ENCODE measurements at places on chromosomes 1 and 21.

- DNase-seq = no peak
Measured at GRCh38 chr1:219797009-219797408, 131.3 kb downstream of the SLC30A10 start.

DNA sequence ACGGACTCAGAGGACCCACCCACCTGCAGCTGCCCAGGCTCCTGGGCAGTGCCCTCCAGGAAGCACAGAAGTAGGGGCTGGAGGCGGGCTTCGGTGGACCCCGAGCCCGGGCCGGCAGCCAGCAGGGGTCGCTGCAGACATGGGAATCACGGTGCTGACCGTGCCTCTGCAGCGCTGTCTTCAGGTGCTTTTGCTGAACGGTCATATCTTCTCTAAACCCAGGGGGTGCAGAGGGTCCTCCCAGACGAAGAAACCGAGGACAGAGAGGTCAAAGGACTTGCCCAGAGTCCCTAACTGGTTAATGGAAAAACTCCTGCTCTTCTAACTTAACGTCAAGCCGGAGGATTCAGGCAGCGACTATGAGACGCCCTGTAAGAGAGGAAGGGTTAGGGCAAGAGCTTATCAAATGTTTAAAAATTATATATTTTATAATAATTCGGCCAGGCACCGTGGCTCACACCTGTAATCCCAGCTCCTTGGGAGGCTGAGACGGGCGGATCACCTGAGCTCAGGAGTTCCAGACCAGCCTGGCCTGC, 21.5 kb upstream of the LEFTY2 start:
- no peak for DNase-seq

DNA sequence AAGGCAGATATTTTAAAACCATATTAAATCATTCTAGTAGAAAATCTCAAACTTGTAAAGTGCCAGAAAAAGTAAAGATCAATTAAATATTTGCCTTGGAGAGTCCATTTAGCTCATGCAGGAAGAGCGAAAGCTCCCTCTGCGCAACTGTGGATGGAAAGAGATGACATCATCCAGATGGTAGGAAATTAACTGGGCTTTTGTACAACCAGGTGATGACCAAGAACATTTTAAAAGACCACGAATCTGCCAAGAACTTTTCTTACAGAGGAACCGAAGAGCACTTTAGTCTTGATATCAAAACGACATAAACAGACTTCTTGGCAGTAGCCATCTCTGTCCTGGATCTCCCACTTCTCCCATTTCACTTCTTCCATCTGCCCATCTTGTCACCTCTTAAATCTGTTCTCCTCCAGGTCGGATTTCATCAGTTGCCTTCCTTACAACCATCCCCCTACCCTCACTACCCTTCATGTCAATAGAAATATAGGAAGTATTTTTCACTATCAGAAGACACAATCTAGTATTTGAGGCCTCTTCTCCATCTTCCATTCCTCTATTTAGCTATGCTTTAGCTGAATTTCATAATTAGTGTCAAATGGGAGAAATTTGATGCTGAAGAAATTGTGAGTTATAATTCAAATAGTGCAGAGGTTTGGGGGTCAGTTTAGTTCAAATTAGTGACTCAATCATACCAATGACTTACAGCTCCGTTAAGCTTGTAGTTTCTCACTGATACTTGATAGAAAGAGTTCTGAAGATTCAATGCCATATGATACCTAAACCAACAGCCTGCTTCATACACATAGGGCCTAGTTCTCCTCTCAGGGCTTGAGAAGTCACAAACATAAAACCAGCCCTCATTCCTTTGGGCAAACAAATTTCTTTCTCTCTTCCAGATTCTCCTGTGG, 22.0 kb upstream of the DNASE2B start:
- DNase-seq = no peak

DNA sequence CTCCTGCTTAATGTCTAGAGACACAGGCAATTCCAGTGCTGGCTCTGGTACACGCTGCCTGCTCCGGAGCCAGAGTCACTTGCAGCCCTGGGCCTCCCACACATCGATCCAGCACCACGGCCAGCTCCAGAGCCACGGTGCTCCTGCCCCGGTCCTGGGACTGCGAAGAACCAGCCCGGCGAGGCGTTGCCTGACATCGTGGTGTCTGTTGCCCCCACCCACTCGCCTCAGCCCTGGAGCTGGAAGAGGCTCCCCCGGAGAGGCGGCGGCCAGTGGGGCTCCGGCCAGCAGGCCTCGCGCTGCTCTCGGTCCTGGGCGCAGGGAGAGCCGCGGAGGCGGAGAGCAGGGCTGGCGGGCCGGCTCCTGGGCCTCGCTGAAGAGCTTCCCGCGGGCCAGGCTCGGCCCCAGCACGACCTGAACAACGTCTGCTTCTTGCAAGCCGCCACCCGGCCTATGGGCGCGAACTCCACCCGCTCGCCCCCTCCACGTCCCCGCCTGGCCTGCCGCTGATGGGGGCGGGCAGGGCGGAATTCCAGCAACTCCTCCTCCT, 364.8 kb downstream of the CEP170 start:
- DNase-seq = no peak

DNA sequence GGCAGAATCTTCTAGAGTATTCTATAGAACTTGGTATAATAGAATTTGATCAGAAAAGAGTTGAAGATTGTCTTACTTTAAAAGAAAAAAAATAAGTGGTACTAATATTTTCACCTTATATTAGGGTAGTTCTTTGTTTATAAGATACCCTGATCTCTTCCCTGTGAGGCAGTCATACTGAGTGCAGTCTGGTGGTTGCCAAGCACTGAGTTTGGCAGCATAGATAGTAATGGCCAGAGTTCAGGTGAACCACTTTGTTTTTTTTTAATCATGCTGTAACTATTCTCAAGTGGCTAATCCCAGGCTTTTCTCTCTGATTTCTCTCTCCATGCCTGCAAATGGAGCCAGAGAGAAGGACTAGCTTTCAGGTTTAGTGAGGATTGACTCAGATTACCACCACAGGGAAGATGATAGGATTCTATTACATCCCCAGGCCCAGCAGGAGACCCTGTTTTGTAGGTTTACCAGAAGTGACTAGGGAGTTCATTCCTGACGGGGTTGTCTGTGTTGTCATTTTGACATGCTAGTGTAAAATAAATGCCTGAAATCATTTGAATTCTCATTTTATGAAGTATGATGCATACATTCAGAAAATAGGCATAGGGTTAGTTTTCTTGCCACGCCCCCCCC, 16.7 kb downstream of the KDM1A start:
- no peak for DNase-seq

DNA sequence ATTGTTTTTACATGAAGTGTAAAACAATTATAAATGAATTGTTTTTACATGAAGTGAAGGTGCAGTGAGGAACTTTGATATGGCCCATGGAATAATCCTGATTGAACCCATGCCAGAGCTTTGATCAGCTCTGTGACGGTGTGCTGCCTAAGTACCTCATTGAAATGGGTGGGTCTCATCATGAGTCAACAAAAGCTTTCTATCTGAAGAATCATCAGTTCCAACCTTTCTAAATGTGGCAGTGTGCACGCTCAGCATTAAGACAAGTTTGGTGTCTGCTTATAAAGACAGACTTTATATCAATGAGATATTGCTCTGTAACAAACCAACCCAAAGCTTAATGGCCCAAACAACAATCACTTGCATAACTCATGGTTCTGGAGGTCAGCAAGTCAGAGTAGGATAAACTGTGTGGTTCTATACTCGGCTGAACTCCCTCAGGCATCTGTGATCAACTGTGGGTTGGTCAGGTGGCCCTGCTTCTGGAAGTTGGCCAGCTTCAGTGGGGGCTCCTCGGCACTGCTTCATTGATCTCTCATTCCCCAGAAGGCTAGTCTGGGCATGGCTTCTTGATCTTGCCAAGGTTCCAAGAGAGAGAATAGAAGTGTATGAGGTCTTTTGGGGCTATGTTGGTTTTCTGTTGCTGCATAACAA, 258.0 kb downstream of the LTN1 start:
- peak; percentile 37 for DNase-seq

DNA sequence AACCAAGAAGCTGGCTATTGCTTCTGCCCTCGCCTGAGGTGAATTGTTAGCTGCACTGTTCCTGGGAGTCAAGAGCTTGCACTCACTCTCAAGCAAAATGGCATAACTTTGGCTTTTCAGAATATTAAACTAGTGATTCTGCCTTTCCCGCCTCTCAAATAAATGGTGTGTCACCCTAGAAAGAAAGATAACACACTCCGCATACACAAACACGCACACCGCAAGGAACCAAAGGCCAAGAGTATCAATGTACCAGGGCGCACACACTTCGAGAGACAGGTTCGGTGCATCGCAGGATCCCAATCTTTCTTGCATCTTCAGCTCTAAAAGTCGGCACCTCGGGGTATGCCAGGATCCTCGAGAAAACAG, 470 bp upstream of the RTCA start:
- DNase-seq = no peak

Data from kidney epithelial cell (primary cell).